WTC11 (cell line): ENCODE measurements at places on chromosomes 5 and 9. TPM values are rescaled to one million over a fixed set of nuclear protein-coding genes. Genes with fewer than 3 reads are reported as not detected.

The NSUN2 gene
- 73.3 to 88.4 TPM (median 74.9 TPM) in 3 replicates for total RNA-seq

The PFN3 gene
- 0.48 TPM in 1 of 3 replicates, not detected in the others for total RNA-seq

The FBP2 gene
- not detected in 3 replicates for total RNA-seq

The PCDHB12 gene
- 2.7 to 3.1 TPM (median 3.1 TPM) in 3 replicates for total RNA-seq

The GFRA3 gene
- total RNA-seq = 0.69 to 1.3 TPM (median 0.94 TPM) in 3 replicates

The ARSI gene
- total RNA-seq = 5.9 to 6.9 TPM (median 6.6 TPM) in 3 replicates

The CARTPT gene
- total RNA-seq = not detected in 3 replicates

The PAEP gene
- not detected in 3 replicates for total RNA-seq

DNA sequence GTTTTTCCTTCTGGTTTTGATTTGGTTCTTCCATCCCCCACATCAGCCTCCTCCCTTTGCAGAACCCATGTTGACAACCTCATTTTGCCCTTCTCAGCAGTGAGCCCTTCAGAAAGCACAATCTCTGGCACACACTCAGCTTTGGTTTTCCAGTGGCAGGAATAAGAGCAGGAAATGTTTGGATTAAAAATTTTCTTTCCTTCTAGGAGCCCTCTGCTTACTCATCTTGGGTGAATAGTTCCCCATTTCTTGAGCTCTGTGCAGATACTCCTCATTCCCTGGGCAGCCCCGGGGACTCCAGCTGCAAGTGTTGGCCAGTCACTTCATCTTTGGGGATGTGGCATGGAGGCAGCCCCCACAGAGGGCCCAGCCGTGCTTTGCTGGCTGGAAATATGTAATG, 170.5 kb downstream of the NR3C1 start:
- DNase-seq = no peak

- DNase-seq = no peak
Measured at GRCh38 chr5:113166852-113167366, 190.3 kb downstream of the DCP2 start.

DNA sequence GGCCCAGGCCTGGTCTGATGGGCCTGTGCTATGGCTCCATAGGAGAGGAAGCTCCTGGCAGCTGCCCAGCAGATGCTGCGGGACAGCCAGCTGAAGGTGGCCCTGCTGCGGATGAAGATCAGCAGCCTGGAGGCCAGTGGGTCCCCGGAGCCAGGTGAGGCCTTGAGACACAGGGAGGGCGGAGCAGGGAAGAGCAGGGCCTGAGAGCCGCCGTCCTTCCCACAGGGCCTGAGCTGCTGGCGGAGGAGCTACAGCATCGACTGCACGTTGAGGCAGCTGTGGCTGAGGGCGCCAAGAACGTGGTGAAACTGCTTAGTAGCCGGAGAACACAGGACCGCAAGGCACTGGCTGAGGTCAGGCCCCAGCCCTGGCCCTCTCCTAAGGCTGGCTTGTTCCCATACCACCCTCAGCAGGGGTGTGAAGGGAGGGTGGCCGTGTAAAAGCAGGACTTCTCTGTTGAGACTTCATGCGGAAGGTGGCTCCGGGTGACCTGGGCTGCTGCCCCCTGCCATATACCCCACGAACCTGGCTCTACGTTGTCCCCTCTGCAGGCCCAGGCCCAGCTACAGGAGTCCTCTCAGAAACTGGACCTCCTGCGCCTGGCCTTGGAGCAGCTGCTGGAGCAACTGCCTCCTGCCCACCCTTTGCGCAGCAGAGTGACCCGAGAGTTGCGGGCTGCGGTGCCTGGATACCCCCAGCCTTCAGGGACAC, 4.5 kb downstream of the PKN3 start:
- peak; percentile 9 for DNase-seq

DNA sequence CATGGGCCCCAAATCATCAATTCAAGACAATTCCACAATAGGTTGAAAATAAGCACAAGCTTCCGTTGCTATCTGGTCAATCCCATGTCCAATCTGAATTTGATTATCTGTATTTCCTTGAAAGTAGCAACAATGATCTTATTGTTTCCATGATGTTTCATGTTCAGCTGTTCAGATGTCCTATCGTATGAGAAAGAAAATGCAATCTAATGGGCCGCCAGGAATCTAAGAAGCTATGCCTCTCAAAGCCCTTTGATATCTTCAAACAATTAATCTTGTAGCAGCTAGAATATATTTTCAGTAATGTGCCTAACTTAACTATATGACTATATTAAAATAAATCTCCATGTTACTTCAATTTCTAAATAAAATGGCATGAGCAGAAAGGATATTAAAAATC, 32.1 kb upstream of the ALDOB start:
- DNase-seq = no peak

- DNase-seq = no peak
Measured at GRCh38 chr5:113776832-113777525, 263.5 kb downstream of the YTHDC2 start.

- DNase-seq = no peak
Measured at GRCh38 chr9:20240498-20240897, 381.8 kb downstream of the MLLT3 start.

- no peak for DNase-seq
Measured at GRCh38 chr5:140608722-140609121, 24.3 kb downstream of the CD14 start.

GRCh38 chr9:127189628-127190027, 67.2 kb upstream of the ANGPTL2 start:
- no peak for DNase-seq

DNA sequence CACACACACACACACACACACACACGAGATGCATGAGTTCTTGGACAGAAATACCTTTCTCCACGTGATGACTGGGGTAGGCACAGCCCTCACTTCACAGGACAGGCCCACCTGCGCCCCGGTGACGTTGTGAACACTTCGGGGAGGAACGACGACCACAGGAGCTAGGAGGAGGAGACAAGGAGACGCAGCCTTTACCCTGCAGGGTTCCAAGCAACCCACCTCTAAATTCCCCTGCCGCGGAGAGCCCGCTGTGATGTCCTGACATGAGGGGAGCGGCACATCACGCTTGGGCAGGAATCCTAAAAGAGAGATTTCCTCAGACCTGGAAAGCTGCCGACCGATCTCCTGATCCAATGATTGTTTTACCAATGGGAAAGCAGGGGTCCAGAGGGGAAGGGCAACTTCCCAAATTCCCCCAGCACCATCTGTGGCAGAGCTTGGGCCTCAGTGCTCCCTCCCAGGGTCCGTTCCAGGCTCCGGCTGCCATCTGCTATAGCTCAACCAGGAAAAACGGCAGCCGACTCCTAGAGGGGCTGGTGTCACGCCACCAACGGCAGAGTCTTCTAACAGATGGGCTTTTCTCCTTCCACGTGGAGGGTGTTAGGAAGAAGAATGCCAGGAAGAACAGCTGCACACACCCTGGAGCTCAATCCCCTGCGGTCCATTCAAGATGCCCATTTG, 10.1 kb downstream of the IGFBPL1 start:
- no peak for DNase-seq

- no peak for DNase-seq
Measured at GRCh38 chr9:113516840-113517577, 53.5 kb downstream of the RGS3 start.

DNA sequence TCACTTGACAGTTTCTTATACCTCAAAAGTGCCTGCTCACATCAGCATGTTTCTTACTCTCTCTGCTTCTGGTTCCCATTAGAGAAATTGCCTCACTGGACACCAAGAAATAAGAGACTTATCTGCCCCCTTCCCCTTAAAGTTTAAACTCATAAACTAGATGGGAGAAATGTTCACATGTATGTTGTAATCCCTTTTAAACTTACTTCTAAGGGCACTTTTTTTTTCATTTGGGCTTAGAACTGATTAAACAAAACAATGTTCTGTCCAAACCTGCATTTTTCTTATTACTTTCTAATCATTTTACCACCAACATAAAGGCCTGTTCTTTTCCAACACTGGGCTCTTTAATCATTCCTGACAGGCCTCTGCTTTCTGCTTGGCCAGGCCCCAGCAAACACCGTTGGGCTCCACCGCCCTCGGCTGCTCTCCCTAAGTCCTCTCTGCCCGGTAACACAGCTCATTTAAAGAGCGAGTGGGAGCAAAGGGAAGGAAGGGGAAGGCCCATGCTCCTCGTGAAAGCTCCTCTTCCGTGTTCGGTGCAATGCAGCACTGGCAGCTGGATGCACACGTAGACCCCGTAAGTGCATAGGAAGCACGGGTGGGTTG, 53.4 kb downstream of the ROR2 start:
- no peak for DNase-seq

DNA sequence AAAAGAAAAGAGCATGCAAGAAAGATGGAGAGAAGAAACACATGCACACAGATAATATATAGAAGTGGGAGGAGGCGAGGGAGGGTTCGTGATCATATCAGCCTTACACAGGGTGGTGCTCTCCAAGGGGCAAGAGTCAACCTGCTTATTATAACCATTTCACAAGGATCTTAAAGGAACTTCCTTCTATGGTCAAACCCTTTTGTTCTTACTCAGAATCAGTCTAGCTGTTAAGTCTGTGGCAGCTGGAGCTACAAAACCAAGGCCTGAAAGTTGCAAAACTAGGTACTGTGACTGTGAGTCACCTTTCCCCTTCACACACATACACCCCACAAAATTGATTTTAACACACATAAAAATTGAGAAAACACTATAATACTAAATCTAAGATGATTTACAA, 18.5 kb upstream of the ERMP1 start:
- DNase-seq = no peak

GRCh38 chr5:148965511-148966265, 97.2 kb downstream of the SH3TC2 start:
- no peak for DNase-seq

DNA sequence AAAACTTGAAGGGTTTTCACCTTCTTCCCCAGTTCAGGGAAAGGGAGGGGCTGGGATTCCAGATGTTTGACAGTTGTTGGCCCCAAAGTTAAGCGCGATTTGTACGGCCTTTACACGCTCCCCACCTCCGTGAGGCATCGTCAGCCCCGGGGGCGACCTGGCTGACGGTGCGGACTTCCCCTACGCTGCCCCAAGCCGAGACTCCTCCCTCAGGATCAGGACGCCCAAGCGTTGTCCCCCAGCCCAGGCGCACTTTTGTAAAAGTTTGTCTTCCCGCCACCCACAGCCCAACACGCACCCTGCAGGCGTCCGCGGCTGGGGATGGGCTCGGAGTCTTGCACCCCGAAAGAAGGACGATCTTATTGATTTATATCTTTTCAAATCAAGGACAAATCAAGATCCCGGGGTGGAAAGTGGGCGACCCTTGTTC, 713 bp downstream of the MOB3B start:
- peak; percentile 61 for DNase-seq

GRCh38 chr5:56637321-56637920, 177.9 kb upstream of the MAP3K1 start:
- DNase-seq = no peak

DNA sequence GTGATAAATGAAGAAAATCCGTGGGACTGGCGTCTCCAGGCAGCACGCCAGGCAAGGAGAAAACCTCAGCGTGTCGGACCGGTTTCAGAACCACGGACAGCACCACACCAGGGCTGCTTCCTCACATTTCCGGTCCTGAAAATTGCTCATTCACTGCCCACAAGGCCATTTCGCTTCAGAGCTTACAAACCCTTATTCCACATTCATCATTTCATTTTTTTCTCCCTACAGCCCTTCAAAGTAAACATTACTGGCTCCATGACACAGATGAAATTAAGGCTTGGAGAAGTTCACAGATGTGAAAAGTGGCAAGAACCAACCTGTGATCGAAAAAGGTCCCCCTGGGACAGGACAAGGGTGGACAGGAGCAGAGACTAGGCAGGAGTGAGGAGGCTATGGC, 1.5 kb upstream of the GPRIN1 start:
- peak; percentile 82 for DNase-seq
